ENCODE measurements at places on chromosomes 7 and 10.

GRCh38 chr10:12925845-12926244 lies 75.7 kb downstream of the CCDC3 start:
- DNase-seq: no peak

- no peak for DNase-seq
These were observed 9.6 kb downstream of the ETV1 start for GRCh38 chr7:13979671-13980435.

DNA sequence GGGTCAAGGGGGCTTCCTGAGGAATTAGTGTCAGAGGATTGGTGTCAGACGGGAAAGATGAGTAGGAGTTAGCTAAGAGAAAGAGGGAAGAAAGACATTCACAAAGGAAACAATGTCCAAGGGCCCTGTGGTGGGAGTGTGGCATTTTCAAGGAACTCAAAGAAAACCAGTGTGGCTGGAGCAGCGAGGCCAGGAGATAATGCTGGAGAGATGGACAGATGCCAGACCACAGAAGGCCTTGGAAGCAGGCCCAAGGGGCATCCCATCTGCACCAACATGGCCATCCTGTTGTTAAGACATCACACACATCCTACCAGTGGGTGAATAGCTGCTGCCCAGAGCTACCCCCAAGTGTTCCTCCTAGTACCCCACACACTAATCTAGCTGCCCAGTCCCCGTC lies 36.1 kb upstream of the CUL1 start:
- no peak for DNase-seq

DNA sequence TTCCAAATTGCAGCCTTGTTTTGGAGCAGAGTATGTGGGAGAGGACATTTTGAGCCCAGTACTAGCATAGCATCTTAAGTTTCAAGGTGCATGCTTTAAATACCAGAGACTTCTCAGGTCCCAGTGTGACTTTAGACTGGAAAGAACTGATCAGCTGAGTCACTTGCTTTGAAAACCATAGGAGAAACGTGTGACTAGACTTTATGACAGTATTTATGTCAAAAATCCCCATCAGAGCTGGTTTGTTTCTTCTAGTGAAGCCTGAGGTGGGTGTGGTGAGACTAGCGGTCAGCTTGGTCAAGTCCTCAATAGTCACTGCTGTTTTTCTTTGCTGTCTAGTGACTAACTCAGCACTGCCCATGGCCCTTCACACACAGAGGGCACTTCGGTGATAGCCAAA lies 724.2 kb downstream of the GATA3 start:
- DNase-seq: no peak

GRCh38 chr10:108911814-108912541 lies 1011.3 kb downstream of the XPNPEP1 start:
- DNase-seq: peak; percentile 64
